ENCODE measurements at places on chromosomes 16 and 17.

DNA sequence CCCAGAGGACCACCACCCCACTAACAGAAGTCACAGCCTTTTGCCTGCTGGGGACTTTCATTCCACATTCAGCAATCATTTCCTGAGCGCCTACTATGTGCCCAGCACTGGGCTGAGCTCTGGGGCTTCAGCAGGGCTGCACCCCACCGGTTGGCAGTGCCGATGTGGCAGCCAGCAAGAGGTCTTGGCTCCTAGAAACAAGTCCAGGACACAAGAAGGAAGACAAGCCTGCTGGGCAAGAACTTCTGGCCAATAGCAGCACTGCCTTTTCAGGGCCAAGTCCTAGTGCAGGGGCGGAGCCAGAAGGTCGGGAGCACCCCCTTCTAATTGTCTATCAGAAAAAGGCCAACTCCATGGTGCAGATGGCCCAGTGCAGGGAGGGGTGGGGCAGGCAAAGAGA lies 13.0 kb upstream of the HOXB9 start:
- DNase-seq, result no peak

DNA sequence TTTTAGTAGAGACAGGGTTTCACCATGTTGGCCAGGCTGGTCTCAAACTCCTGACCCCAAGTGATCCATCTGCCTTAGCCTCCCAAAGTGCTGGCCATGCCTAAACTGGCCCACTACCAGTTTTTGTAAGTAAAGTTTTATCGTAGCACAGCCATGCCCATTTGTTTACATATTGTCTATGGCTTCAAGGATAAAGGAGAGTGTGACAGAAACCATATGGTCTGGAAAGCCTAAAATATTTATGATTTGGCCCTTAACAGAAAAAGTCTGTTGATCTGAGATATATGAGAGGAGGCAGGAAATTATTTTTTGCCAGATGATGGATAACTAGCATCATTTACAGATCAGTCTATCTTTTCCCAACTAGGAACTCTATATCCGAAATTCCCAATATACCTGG lies 4.5 kb downstream of the AKAP10 start:
- DNase-seq, result no peak

GRCh38 chr16:69123910-69124309 lies 8.5 kb downstream of the CHTF8 start:
- peak; percentile 60 for DNase-seq

DNA sequence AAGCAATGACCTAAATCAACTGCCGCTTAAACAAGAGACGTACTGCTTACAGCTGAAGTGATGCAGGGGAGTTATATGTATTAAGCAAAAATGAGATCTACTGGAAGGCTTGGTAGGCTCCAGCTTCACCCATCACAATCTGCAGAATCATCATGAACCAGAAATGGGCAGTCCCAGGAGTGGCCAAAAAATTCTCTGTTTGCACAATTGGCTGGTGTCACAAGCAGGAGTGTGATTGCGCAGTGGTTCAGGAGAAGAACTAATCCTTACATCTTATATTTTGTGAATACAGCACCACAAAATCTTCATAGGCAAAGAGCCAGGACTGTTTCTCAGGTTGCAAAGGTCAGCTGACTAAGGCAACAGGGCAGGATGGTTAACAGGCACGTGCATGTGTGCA lies 75.9 kb downstream of the CES1 start:
- no peak for DNase-seq

DNA sequence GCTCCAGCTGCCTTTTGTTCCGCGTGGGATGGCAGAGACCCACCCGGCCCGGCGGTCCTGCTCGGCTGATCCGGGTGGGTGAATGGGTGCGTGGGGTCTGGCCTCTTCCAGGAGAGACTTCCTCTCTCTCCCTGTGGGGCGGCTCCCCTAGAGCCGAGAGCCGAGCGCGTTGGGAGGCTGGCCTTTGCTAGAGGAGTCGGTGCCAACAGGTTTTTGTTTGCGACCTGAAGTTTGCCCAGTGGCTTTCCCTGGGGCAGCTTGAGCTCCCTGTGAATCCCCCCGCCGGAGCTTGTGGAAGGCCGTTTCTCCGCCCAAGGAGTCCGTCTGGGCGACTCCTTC lies 970 bp downstream of the EPN2 start:
- peak; percentile 41 for DNase-seq

GRCh38 chr17:40427002-40427491 lies 9.4 kb upstream of the TOP2A start:
- DNase-seq, result no peak

GRCh38 chr17:49891694-49892389 lies 44.0 kb upstream of the TAC4 start:
- DNase-seq, result no peak

DNA sequence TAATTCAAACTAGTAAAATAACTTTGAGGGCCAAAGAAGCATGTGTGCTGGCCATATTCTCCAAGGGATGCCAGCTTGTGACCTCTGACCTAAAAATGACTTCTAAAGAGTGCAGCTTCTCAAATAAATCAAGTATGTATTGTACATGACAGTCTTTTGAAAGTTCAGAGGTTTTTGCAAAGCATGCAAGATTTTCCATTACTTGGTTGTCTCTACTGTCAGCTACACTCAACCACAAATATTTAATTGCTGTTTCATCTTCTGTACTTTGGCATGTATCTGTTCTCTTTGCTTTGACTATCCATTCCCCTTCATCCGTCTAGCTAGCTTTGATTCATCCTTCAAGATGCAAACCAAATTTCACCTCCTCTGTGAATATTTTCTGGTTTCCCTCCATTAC lies 121.9 kb upstream of the HS3ST2 start:
- no peak for DNase-seq

DNA sequence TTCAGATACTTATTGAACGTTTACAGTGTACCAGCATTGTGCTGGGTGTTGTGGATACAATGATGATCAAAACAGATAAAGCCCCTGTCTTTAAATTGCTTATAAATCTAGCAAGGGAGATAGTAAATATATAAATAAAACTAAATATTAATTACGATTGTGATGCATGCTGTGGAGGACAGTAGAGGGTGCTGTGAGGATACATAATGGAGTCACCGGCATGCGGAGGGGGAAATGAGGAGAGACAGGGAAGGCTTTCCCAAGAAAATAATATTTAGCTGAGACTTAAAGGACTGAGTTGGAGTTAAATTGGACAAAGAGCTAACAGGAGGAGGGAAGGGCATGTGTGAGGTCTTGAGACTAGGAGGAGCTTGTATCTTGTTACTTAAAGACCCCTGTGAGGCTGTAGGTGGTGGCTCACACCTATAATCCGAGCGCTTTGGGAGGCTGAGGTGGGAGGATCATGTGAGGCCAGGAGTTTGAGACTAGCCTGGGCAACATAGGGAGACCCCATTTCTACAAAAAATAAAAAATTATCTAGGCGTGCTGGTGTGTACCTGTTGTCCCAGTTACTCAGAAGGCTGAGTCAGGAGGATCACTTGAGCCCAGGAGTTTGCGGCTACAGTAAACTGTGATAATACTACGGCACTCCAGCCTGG lies 2.4 kb downstream of the DHRS7B start:
- DNase-seq, result no peak

GRCh38 chr16:1036726-1037393 lies 35.7 kb upstream of the SSTR5 start:
- no peak for DNase-seq

DNA sequence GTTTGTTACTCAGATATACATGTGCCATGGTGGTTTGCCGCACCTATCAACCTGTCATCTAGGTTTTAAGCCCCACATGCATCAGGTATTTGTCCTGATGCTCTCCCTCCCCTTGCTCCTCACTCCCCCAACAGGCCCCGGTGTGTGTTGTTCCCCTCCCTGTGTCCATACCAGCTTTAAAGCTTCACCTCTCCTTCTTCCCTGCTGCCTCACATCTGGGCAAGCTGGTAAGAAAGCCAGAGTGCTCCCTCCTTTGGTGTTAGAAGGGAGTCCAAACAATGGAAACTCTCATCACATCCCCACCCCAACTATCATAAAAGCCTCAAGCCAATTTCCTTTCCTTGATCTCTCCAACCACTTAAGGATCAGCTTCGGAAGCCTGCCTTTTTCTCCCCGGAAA lies 1115.6 kb upstream of the GOT2 start:
- no peak for DNase-seq

DNA sequence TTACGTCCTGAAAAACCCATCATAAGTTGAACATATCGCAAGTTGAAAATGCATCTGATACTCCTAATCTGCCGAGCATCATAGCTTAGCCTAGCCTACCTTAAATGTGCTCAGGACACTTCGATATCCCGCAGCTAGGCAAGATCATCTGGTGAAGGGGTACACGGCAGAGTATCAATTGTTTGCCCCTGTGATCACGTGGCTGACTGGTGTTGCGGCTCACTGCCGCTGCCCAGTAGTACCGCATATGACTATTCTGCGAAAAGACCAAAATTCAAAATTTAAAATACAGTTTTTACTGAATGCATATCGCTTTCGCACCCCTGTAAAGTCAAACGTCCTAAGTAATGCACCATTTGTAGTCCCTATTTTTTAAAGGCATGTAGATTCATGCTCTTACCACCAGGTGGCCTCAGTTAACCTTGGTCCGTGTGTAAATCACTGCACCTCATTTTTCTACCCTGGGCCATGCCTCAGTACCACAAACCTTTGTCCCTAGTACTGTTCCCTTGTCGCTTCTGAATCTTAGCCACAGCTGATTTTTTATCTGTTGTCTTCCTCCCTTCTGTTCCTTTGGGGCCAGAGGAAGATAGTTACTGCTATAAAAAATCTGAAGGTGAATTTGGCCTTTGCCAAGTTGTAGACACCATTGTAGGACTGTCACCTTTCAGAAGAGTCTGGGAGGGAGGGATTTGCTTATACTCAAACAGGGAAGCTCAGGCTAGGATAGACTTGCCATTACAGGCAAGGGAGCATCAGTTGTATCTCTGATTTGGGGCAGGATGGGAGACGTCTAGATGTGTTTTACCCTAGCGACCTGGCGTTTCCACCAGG lies 34.4 kb downstream of the WWP2 start:
- peak; percentile 77 for DNase-seq

DNA sequence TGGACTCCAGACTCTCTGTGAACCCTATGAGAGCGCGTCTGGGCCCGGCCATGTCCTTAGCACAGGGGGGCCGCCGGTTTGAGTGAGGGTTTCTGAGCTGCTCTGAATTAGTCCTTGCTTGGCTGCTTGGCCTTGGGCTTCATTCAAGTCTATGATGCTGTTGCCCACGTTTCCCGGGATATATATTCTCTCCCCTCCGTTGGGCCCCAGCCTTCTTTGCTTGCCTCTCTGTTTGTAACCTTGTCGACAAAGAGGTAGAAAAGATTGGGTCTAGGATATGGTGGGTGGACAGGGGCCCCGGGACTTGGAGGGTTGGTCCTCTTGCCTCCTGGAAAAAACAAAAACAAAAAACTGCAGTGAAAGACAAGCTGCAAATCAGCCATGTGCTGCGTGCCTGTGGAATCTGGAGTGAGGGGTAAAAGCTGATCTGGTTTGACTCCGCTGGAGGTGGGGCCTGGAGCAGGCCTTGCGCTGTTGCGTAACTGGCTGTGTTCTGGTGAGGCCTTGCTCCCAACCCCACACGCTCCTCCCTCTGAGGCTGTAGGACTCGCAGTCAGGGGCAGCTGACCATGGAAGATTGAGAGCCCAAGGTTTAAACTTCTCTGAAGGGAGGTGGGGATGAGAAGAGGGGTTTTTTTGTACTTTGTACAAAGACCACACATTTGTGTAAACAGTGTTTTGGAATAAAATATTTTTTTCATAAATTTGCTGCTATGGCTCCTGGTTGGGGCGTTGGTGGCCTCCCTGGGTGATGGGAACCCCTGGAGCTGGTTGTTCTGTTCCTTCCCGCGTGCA lies 23.1 kb downstream of the STAT5A start:
- DNase-seq, result peak; percentile 35

GRCh38 chr17:28514561-28515002 lies 8.4 kb downstream of the FOXN1 start:
- DNase-seq, result no peak

DNA sequence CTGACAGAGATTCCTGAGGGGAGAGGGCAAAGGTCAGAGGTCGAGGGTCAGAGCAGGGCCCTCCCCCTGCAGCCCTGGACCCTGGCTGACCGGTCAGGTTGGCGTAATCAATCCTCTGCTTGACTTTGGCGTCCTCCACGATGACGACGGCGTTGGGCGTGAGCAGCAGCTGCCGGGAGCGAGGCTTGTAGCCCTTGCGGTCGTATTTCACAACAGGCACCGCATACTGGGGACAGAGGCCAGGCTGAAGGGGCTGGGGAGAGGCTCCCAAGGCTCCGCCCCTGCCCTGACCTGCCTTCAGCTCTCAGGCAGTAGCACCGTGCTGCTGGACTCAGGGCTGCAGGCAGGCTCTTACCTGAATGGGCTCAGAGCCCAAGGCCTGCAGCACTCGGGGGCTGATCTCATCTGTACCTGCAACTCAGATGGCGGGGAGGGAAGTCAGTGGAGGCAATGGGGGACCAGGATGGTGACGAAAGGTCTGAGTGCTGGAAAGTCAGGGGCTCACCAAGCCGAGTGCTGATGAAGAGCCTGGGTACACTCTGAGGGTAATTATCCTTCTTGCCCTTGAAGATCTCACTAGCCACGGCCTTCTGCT lies 12.0 kb upstream of the CRK start:
- no peak for DNase-seq

DNA sequence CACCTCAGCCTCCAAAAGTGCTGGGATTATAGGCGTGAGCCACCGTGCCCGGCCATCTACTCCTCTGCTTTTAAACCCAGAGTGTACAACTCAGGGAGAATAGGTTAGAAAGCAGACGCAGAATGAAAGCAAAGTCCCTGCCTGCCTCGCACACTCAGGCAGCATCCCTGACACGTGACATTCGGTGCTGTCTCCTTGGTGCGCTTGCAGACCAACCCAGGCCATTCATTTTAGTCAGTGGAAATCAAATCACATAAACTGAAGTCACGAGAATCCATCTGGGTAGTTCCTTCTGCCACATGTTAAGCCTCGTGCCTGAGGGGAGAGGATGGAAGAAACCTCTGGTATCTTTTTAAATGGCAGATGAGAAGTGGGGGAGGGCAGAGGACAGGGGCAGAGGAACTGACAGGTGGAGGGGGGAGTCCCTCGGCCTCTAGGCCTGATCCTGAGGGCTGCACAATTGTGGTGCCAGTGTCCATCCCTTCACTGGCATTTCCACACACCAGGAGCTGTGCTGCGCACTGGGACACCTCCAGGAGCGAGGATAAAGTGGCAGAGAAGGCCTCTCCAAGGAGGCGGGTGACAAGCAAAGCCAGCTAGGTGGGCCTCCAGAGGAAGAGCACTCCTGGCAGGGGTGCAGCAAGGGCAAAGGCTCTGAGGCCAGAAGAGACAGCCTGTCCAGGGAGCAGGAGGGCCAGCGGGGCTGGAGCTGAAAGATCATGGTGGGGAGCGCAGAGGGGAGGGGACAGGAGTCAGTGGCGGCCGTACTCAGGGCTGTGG lies 196.3 kb downstream of the KATNIP start:
- no peak for DNase-seq
